ENCODE measurements at places on chromosomes 13 and 19.

GRCh38 chr13:59843040-59843439 is 320.7 kb downstream of the DIAPH3 start:
- no peak for DNase-seq

GRCh38 chr13:112887151-112887550 is 81.9 kb upstream of the MCF2L start:
- DNase-seq: no peak

GRCh38 chr13:51729866-51730553 is 74.0 kb downstream of the DHRS12 start:
- no peak for DNase-seq

DNA sequence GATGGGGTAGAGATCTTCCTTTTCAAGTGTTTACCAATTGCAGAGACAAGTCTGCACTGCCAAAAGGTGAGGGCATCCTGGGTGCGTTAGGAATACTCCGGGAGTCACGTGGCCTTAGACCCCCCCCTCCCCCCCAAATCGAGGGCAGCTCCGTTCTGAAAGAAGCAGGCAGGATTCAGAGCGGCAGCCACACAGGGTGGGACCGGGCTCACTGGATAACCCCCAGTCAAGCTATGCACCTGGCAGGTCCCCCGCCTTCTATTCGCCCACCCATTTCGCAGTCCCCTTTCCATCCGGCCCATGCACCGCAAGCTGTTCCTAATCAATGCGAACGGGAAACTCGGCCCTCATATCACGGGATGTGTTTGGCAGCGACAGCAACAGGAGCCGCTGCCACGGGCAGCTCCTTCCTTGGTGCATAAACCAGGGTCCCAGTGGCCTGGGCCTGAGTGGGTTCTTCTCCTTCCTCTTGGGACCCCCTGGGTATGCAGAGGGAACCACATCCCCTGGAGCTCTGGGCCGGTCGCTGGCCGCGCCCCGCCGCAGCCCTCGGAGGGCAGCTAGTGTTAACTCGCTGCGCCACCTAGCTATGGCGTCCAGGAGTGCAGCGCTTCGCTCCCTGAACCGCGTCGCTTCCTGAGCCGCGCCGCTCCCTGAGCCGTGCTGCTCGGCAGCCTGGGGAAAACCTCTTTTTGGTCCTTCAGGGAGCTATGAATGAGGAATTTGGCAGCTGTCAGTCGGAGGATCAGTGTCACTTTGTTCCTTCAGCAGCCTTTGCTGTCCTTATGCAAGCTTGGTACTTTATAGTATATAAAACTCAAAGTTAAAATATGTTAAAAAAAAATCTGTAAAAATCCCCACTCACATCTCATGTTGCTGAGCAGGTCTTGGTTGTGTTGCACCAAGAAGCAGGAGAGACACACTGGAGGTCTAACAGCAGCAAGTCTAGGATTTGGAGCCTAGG is 41.4 kb downstream of the LYL1 start:
- DNase-seq: no peak

DNA sequence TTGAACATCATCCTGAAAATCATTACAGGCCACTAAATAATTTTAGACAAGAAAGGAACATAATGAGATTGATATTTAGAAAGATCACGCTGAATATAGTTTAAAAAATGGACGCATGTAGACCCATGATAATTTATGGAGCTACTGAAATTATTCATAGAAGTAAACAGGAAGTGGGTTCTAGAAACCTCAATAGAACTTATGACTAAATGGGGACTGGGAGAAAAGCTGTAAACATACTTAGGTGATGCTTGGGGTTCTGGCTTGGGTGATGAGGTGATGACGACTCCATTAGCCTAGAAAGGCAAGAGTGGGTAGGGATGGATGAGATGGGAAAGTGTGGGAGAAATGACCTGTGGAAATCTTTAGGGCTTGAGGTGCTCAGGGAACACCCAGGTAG is 484.0 kb downstream of the MYO16 start:
- no peak for DNase-seq

DNA sequence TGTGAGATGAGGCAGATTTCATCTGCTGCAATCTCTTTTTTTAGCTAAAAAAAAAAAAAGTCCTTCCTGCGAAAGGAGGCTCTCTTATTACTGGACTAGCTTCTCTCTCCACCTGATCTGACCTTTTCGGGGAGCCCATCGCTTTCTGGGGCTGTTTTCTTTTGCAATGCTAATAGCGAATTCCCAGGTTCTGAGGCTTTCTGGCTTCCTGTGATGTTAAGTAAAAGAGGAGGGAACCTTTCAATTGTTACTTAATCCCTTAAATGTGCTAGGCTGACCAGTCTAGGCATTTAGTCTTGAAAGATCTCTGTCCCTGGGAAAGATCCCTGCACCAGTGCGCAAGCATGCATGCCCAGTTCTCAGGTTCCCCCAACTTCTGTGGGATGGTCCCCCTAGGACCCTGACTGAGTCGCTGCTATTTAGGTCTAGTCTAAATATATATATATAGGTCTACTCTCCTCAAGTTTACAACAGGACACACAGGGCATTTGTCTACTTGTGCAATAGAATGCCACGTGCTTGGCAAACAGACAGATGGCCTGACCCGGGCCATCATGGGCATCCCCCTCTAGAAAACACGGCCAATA is 224.7 kb downstream of the ZNF536 start:
- no peak for DNase-seq

- DNase-seq: no peak
These were observed 16.6 kb downstream of the RASA3 start for GRCh38 chr13:114115796-114116195.

DNA sequence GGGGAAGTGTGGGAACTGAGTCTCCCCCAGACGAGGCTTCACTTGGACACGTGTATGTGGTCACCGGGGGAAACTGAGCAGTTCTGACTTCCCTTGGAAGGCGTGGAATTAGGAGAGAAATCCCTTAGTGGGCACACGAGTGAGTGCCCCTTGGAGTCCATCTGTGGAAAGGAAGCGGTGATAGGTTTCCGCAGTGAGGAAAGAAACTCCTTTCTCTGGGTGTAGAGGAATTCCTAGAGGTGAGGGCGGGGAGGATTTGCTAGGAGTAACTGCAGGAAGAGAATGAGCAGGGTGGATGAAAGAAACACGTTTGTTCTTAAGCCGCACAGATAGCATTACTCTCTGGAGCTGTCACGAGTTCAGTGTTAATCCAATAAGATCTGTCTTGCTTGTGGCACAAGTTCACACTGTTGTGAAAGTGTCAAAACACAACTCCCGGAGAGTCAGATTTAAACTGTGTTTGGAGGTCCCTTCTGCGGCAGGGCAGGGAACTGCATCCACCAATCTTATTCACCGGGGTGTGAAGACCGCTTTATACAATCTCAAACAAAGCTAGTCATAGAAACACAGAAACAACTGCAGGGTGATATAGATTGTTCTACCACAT is 1.2 kb downstream of the KL start:
- DNase-seq: no peak

DNA sequence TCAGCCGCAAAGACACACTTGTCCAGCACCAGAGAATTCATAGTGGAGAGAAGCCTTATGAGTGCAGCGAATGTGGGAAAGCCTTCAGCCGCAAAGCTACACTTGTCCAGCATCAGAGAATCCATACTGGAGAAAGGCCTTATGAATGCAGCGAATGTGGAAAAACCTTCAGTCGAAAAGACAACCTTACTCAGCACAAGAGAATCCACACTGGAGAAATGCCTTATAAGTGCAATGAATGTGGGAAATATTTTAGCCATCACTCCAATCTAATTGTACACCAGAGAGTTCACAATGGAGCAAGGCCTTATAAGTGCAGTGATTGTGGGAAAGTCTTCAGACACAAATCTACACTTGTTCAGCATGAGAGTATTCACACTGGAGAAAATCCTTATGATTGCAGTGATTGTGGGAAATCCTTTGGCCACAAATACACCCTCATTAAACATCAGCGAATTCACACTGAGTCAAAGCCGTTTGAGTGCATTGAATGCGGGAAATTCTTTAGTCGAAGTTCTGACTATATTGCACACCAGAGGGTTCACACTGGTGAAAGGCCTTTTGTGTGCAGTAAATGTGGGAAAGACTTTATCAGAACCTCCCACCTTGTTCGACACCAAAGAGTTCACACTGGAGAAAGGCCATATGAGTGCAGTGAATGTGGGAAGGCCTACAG is 6.8 kb downstream of the ZNF134 start:
- no peak for DNase-seq

DNA sequence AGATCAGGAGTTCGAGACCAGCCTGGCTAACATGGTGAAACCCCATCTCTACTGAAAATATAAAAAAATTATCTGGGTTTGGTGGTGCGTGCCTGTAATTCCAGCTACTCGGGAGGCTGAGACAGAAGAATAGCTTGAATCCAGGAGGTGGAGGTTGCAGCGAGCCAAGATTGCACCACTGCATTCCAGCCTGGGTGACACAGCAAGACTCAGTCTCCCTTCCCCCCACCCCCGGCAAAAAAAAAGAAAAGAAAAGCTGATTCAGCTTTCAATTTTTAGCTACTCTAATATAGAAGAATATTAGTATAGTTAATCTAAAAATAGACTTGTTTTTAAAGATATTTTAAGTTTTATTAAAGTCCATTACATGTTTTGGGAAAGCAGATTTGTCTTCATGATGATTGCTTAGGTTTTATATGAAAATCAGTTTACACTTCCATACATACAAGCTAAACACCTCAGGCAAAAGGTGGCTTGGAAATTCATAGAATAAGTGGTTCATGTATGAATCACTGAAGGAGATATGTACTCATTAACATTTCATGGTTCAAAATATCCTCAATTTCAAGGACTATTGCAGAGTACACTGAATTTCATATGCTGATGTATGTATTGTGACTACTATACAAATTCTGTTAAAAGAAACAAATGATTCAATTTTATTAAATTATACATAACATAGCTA is 165.2 kb downstream of the TDRD3 start:
- no peak for DNase-seq

DNA sequence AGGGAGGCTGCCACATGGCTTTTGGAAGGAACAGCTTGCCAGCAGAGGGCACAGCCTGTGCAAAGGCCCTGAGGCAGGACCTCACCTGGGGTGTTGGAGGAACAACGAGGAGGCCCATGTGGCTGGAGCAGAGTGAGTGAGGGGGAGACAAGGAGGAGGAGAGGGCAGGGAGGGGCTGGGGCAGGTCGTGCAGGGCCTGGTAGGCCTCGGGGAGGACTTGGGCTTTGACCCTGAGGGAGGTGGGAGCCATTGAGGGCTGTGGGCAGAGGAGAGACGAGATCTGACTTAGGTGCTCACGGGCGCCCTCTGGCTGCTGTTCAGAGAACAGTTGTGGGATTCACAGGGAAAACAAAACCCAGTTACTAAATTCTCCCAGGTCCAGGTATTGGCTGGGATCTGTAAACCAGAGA is 25.2 kb downstream of the ZNRF4 start:
- DNase-seq: no peak

DNA sequence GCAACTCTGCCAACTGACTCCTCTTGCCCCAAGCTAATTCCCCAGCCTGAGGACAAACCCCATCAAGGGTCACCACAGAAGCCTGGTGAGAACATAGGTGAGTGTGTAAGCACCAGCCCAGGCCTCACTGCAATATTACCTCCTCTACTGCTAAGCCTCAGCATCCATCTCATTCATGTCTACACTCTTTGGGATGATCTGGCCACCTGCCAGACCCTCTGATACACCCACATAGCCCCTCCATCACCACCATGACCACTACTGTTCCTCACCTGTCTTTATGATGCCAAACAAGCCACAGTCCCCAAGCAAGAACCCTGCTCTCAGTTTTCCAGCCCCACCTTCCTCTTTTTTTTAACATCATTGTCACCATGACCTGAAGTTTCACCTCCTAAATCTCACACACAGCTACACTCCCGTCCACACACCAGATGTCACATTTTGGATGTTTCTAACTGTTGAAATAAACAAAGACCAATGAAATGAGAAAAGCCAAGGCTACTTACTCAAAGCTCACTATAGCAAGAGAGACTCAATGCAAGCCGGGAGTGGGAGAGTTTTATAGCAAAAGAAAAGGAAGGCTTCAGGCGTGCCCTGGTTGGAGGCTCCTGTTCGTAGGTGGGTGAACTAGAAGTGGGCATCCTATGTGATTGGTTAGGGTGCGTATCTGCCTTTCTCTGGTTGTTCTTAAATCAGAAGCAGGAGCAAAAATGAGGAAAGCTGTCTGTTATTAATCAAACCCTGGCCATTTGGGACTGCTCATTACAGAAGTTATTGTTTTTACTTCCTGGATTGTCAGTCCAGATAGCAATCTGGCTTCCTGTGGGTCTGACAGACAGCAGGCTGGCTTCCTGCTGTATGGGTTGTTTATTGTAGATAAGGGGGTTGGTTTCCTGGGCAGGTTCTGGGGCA is 2.0 kb downstream of the ZNF792 start:
- no peak for DNase-seq

DNA sequence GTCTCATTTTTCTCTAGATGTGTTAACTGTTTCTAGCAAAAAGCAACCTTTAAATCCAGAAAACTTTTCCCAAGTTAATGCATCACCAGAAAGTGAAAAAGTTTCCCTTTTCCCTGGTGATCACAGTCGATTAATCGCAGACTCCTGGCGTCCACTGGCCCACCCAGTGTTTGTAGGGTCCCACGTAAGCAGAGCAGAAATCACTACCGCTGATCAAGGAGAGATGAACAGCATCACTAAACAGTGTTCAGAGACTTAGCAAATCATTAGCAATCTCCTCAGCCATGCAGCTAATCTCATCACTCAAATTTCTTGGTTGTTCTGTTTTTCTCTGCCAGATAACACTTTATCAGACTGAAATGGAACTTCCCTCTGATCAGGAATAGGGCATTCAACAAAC is 184.2 kb downstream of the EFNB2 start:
- DNase-seq: no peak

DNA sequence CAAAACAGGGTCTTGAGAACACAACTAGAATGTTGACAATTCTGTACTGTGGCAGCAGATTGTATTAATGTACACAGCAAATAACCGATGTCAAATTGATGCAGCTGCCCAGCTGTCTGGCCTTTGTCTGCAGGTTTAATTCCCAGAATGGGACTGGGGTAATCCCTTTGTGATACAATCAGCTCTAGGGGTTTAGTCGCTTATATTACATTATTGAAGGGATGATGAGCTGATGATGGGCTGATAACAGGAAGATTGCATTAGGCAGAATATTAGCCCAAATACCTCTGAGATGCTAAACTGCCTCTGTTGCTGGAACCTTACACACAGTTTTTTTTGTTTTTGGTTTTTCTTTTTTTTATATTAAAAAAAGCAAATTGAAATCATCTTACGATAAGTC is 265.0 kb downstream of the RBM26 start:
- DNase-seq: no peak

GRCh38 chr13:98976941-98977340 is 923 bp downstream of the DOCK9 start:
- DNase-seq: no peak

- no peak for DNase-seq
These were observed 43.0 kb upstream of the C13orf42 start for GRCh38 chr13:51154029-51154555.

DNA sequence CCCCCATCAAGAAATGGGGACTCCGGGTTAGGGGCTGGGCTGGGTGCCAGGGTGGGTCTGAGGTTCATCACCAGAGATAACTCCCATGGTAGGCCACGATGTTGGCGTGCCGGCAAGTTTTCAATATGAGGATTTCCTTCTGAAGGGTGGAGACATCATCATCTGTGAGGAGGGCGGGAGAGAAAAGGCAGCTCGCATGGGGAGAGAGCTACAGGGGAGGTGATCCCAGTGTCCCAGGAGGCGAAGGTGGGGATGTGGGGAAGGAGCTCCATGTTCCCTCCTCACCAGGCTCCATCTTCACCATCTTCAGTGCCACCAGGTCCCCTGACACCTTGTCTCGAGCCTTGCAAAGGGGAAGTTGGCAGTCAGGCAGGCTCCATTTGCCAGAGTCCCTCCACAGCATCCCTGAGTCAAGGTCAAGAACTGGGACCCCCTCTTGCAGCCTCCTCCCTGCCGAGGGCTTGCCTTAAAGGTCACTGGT is 430 bp downstream of the MAP4K1 start:
- no peak for DNase-seq

GRCh38 chr13:85028035-85028434 is 771.2 kb downstream of the SLITRK6 start:
- DNase-seq: no peak

Measured in cortex of kidney (tissue), 1 donor.